ENCODE measurements at places on chromosomes 1 and 21.

DNA sequence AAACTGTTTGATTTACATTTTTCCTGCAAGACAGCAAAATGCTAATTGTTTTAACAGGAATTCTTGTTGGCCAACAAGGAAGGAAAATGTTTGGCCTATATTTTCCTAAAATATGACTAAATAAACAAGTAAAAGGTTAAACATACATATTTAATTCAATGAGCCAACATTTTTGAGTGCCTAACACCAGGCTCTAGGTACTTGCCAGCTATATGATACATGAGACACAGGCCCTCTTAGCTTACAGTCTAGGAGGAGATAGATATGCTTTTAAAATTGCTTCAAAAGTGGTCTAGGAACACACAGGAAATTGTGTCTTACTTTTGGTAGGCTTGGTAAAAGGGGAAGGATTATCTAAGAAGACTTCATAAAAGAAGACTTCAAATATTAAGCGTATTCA lies 50.9 kb downstream of the PIGK start:
- DNase-seq, result no peak

DNA sequence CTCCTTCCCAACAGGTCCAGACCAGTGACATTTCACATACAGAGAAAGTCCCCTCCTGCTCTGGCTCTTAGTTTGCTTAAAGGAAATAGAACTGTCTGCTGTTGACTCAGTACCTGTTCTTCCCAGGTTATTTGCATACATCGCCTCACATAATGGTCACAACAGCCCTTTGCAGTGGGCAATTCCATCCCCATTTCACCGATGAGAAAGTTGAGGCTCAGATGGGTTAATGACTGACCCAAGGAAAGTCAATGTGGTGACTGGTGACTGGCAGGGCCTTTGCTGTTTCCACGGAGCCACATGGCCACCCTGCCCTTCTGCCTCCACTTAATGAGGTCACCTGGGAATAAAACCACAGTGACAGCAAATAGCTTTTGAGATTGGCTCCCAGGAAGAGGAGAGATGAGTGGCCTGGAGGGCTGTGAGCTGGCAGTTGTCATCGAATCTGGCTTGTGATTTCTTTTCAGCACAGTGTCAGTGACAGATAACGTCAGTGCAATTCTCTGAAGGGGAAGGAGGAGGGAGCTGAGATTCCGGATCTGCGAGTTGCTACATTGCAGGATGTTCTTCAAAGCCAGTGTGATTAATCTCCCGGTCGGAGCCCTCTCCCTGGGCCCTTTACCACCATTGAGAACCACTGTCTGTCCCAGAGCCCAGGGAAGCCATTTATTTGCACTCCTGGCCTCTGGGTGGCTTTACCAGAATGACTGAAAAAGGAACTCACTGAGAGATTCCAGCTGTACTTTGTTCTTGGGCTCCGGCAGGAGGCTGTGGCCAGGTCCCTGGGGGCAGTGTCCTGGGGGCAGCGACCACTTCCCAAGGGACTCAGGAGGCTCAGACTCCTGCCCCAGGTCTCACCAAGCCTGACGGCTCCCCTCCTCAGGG lies 117.2 kb downstream of the CNIH3 start:
- peak; percentile 65 for DNase-seq

- no peak for DNase-seq
Observed at GRCh38 chr1:201750934-201751333, 78.0 kb upstream of the IPO9 start.

- DNase-seq, result no peak
Observed at GRCh38 chr21:15730484-15731242, 881 bp downstream of the USP25 start.

- DNase-seq, result no peak
Observed at GRCh38 chr1:55697997-55698535, 482.9 kb upstream of the USP24 start.

GRCh38 chr1:201023920-201024624 lies 558 bp upstream of the KIF21B start:
- no peak for DNase-seq

- no peak for DNase-seq
Observed at GRCh38 chr1:207831517-207832327, 79.2 kb downstream of the CD34 start.

DNA sequence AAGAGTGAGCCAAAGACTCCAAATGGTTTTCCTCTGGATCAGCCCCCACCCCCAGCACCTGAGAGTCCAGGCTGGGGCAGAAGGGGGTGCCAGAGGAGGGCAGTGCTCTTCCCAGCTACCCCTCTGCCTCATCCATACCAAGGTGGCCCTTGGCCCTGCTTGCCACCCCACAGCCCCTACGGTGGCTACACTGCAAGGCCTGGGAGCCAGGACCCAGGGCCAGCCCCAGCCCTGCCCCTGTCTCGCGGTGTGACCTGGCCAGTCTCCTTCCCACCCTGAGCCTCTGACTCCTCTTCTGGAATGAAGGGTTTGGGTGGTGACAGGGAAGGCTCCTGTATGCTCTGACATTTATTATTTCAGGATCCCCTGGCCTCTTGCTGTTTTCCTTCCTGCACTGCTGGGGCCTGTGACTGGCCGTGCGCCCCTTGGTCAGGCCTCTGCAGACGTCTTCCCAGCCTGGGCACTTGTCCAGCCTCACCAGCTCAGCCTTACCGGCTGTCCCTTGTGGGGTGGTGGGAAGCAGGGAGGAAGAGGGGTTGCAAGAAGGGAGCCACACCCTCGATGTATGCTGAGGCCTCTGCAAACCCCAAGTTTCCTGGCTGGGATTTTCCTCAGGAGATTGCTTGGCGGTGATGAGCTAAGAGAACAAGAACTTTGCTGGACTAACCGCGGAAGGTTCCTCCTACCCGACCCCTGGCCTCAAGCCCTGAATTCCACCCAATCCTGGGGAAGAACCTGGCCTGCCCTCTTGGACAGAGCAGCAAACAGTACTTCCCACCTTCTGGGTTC lies 13.5 kb downstream of the ASAP3 start:
- DNase-seq, result no peak

DNA sequence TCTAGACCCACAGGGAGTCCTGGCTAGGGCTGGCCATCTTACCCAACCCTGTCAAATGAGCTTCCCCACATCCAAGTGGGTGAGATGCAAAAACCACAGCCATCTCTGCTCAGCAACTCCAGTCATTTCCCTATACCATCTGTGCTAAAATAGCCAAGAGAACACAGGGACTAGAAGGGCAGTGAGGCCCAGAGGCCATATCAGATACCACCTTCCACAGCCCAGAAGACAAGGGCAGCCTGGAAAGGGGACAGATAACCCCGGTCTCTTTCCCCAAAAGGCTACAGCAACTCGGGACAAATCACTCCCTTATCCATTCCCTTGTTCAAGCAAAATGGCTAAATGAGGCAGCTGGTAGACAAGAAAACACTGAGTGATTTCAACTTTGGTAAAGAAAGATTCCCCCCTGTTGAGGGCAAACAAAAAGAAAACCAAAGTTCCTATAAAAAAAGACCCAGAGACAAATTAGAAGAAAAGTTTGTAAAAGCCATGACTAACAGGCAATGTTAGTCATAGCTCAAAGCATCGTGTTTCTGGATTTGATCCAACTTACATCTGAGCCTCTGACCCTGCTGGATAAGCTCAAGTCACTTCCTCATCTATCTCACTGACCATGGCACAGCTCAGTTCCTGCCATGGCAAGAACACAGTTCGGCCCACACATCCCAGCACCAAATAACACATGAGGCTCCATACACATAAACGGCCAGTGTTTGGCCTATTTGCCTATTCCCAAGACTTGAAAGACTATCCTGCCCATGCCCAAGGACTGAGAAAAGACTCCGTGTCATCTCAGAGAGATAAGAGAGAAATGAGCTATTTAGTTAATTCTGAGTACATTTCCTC lies 3.1 kb downstream of the LAMB3 start:
- DNase-seq, result no peak

GRCh38 chr1:177164380-177165068 lies at the start of gene ASTN1:
ASTN1 (minus strand) TSS chr1:177164712; CDS start chr1:177164676, 36 bp downstream.
- peak; percentile 15 for DNase-seq

DNA sequence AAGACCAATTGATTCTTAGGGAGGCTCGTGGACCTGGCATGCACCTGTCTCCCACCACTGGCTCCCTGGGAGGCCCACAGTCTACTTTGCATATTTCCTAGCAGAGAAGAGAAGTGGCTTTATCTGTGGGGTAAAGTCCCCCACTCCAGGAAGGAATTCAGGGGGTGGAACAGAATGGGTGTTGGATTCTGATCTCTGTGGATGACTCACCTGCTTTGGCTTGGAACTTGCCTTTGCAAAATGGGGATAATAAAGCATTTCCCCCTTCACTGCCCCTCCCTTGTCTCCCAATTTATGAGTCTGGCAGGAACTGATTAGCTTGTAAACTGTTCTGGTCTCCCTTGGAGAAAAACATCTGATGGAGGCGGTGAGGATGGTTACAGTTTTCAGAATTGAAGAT lies 21.2 kb upstream of the OTUD3 start:
- no peak for DNase-seq

- no peak for DNase-seq
Observed at GRCh38 chr1:202240956-202241355, 47.4 kb downstream of the LGR6 start.

DNA sequence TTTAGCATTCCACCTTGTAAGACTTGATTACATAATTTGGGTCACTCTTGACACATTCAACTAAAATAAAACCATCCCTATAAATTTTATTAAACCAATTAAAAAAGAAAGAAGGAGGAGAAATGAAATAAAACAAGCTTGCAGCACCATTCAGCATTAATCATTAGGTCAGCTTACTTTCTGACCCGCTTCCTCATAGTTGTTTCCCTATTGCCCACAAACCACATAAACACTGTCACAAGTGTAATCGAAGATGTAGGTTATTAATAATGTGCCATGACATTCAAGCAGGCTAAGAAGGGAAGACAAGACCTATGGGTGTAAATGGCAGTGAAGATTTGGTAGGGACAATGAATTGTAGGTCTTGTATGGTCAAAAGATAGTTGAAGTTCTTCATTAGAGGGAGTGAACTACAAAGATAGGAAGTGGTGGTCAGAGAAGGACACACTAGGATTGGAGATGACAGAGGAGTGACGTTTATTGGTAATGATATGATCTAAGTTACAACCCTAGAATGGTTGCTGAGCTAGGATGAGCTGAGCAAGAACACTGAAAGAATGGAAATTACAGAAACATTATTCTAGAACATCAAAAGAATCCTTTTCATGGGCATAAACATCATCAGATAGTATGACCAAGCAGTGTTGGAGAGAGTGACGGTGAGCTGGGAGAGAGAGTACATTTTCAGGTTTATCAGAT lies 231.5 kb downstream of the KCNT2 start:
- DNase-seq, result no peak

DNA sequence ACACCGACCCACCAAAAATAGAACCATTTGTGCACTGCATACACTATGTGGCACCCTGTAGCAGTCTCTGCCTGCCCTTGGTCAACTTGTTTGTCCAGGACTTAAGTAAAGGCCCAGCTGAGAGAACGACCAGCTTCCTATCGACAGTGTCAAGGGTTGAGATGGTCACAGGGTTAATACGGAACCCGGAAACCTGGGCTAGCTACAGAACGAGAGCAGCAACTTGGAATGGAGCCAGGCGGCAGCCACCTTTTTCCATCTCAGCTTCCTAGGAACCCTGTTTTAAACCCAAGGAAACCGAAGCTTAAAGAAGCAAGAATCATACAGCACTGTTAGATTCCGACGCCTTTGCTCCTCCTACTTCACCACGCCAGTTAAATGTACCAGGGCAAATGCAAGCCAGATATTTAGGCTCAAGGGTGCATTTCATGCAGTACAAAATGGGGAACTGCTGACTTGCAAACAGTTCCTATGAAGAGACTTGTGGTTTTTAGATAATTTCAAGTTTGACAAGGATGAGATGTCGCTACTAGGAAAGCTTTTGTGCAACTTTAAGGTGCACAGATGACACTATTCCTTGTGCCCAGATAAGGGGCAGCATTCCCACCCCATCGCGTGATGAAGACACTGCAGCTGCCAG lies 35.5 kb downstream of the SLC66A1 start:
- DNase-seq, result peak; percentile 36

- DNase-seq, result peak; percentile 88
Observed at GRCh38 chr1:93702111-93702827, 20.6 kb upstream of the BCAR3 start.

- no peak for DNase-seq
Observed at GRCh38 chr1:12275370-12275769, 45.5 kb downstream of the VPS13D start.

GRCh38 chr21:41715649-41716281 lies 51.1 kb downstream of the RIPK4 start:
- no peak for DNase-seq

- DNase-seq, result no peak
Observed at GRCh38 chr21:37579356-37579755, 212.8 kb downstream of the DYRK1A start.

DNA sequence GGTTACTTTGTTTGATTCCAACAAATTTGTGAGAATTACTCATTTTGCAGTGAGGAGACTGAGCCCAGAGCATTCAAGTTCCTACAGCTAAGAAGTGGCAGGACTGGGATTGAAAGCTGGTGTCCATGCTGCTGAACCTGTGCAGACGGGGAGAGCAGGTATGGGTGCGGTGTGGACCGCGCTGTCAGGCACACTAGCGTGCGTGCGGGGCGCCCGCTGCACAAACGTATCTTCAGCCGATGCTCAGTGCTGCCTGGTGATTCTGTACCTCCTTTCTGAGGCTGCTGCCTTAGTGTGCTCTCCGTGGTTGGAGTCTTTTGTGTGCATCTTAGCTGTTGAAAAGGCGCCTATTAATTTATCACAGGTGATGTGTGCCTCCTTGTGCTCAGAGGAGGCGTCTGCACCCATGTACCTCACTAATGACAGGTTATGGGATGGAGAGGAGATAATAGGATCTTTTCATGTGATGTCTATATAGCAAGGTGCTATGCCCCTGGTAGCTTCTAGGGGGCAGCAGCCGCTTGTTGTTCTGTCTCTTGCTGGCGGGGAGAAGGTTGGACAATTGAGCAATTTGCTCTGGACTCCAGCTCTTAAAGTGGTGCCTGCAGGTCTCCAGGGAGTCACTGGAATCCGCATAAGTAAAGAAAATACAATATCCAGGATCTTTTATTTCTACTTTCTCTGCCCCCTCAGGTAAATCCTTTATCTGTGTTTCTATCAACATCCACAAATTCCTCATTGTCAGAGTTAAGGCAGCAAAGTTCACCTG lies 32.5 kb downstream of the PEX14 start:
- DNase-seq, result peak; percentile 80

- no peak for DNase-seq
Observed at GRCh38 chr1:87135329-87135712, 193.4 kb upstream of the LMO4 start.

DNA sequence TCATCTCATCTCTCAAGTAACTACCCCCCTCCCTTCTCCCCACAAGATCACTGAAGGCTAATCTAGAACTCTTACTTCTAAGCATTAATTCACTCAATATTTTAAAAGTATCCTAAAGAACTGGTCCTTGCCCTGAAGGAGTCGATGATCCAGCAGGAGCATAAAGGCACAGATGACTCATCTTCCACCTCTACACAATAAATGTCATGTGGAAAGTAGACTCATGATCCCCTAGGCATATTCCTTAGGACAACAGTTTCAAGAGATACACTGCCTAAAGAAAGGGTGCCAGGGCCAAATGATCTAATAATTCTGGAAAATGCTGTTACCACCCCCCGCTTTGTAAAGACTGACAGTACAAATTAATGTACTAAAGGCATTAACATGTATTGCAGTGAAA lies 85.8 kb upstream of the DIRAS3 start:
- DNase-seq, result no peak
